HepG2 (cell line): ENCODE measurements at places on chromosomes 4 and X. TPM values are rescaled to one million over a fixed set of nuclear protein-coding genes. Genes with fewer than 3 reads are reported as not detected.

LRIT3 gene
- not detected in 2 replicates for total RNA-seq

PNCK gene
- total RNA-seq = not detected in 2 replicates

PABPC1L2A gene
- total RNA-seq = not detected in 2 replicates

GPR34 gene
- total RNA-seq = not detected in 2 replicates

PPP4R3C gene
- total RNA-seq = not detected in 2 replicates
